ENCODE measurements at places on chromosomes 12 and 14. TPM values are rescaled to one million over a fixed set of nuclear protein-coding genes. Genes with fewer than 3 reads are reported as not detected.
A peak's percentile ranks its signal among the peaks of the same experiment; 100 is the strongest.

FAM234B gene
- total RNA-seq, result 6.6 TPM

FAM222A gene
- total RNA-seq, result 2.4 TPM

HOMEZ gene
- 10.9 TPM for total RNA-seq

HOXC9 gene
- total RNA-seq, result not detected

DNA sequence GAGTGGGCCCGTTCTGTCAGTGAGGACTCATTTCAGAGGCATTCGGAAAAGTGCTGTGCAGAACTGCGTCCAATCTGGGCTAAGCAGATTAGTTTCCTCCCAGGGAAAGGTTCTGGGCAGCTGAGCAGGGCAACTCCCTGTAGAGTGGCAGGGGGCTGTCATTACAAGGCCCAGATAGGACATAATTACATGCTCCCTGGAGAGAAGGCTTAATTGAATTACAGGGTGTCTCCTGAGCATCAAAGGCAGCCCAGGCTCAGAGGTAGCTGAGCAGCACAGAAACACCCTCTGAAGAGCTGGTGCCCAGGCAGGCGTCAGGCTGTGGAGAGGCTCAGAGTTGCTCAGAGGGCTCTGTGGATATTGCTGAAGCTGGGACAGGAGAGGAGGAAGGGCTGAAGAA lies 36.0 kb downstream of the SLC8A3 start:
- DNase-seq, result no peak
- H3K36me3 ChIP-seq, result no peaks in the 10 kb centered on the region
- no peak overlapping the region for H3K4me3 ChIP-seq
- no peak overlapping the region for H3K27ac ChIP-seq
- peaks cover 7% of the 10 kb centered on the region for H3K27me3 ChIP-seq
- no peaks in the 10 kb centered on the region for H3K4me1 ChIP-seq

- no peak overlapping the region for H3K27ac ChIP-seq
- no peak overlapping the region for H3K4me3 ChIP-seq
- H3K36me3 ChIP-seq, result no peaks in the 10 kb centered on the region
- no peaks in the 10 kb centered on the region for H3K4me1 ChIP-seq
- no peak for DNase-seq
- peaks cover 43% of the 10 kb centered on the region for H3K27me3 ChIP-seq
Measured at GRCh38 chr12:52713960-52714886, 10.9 kb upstream of the KRT77 start.

GRCh38 chr14:48568688-48569087 lies 893.3 kb upstream of the MDGA2 start:
- H3K27ac ChIP-seq, result no peak overlapping the region
- H3K36me3 ChIP-seq, result no peaks in the 10 kb centered on the region
- H3K4me1 ChIP-seq, result no peaks in the 10 kb centered on the region
- H3K4me3 ChIP-seq, result no peak overlapping the region
- no peaks in the 10 kb centered on the region for H3K27me3 ChIP-seq
- DNase-seq, result no peak

- H3K4me3 ChIP-seq, result peak overlapping the region; percentile 86
- peak overlapping the region; percentile 85 for H3K27ac ChIP-seq
- DNase-seq, result no peak
- no peaks in the 10 kb centered on the region for H3K27me3 ChIP-seq
- H3K36me3 ChIP-seq, result peaks cover 3% of the 10 kb centered on the region
Measured at GRCh38 chr12:8031872-8032241, 659 bp upstream of the FOXJ2 start.

- H3K4me1 ChIP-seq, result no peaks in the 10 kb centered on the region
- no peak for DNase-seq
- H3K4me3 ChIP-seq, result no peak overlapping the region
- H3K27me3 ChIP-seq, result no peaks in the 10 kb centered on the region
Measured at GRCh38 chr14:38399652-38400051, 143.8 kb upstream of the CLEC14A start.

- H3K27me3 ChIP-seq, result no peaks in the 10 kb centered on the region
- H3K36me3 ChIP-seq, result peaks cover 29% of the 10 kb centered on the region
- no peak overlapping the region for H3K4me3 ChIP-seq
Measured at GRCh38 chr14:102878174-102878969, 44.1 kb upstream of the AMN start.
